ENCODE measurements at places on chromosomes 11 and 22.

DNA sequence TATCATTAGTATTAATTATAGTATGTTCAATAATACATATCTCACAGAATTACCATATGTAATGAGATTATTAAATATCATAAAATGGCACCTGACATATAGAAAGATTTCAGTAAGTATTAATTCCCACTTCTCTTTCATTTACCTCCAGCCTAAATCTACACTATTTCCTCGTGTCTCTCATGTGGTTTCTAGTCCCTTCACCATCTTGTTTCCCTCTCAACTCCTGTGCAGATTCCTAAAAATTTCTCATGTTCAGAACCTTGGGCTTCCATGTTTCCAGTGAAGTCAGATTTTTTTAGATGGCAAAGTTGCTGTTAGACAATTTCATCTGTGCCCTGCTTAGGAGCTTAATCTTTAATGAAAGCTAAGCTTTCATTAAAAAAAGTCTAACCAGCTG lies 14.1 kb upstream of the HBE1 start:
- DNase-seq = no peak

- no peak for DNase-seq
Measured at GRCh38 chr11:127118811-127119210, 118.2 kb upstream of the KIRREL3 start.

GRCh38 chr11:61510166-61510919 lies 1.8 kb downstream of the LRRC10B start:
- no peak for DNase-seq

DNA sequence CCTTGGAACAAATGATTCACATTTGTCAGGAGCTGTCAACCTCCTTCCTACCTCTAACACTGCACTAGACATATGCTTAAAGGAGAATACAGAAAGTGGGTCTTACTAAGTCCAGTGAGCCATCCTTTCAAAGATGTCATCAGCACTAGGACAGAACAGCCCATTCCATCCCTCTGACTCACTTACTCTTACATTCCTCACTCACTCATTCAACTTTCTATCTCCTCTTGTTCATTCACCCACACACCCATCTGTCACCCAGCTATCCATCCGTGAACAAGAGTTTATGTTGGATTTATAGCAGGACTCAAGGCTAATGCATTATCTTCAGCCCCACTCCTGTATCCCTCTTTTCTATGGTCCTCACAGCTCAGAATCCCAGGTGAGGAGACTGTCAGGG lies 9.1 kb downstream of the INSC start:
- no peak for DNase-seq

- DNase-seq = no peak
Measured at GRCh38 chr11:44066732-44067141, 667 bp downstream of the ACCS start.

DNA sequence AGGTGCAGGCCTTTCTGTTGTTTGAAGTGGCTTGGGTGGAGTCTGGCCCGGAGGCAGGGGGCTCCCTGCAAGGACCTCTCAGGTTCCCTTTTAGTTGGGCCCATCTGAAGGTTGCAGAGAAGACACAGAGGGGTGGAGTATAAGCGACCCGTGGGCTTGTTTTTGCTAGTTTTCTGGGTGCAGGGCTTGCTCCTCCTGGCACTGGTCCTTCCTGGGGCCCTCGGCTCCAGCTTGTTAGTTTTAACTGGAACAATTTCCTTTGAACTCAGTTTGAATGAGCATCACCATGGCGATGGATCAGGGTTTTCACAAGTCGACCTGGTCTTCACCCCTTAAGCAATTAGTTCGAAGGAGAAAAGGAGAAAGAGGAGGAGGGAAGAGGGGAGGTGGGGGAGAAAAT lies 28.5 kb upstream of the OAF start:
- no peak for DNase-seq

- DNase-seq = no peak
Measured at GRCh38 chr11:69414773-69415187, 66.7 kb upstream of the LINC01488 start.

- DNase-seq = no peak
Measured at GRCh38 chr22:39463931-39464390, 7.1 kb downstream of the MGAT3 start.

DNA sequence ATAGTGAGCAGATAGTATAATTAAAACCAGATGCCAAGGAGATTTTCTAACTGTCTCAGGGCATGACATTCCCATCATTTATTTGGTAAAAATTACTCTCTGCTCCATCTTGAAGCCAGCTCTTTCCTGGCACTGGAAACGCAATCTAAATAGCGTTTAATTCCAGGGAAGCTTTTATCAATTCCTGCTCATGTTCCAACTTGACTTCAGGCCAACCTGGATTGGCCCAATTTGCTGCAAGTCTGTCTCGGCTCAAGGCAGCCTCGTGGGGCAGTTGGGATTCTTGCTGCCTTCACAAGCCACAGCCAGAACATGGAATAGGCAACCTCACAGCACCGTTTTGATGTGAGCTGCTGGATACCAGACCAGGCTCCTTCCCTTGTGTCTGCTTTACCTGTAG lies 1255.9 kb downstream of the TBC1D22A start:
- DNase-seq = no peak

GRCh38 chr11:101844608-101845007 lies 70.2 kb upstream of the CEP126 start:
- no peak for DNase-seq

DNA sequence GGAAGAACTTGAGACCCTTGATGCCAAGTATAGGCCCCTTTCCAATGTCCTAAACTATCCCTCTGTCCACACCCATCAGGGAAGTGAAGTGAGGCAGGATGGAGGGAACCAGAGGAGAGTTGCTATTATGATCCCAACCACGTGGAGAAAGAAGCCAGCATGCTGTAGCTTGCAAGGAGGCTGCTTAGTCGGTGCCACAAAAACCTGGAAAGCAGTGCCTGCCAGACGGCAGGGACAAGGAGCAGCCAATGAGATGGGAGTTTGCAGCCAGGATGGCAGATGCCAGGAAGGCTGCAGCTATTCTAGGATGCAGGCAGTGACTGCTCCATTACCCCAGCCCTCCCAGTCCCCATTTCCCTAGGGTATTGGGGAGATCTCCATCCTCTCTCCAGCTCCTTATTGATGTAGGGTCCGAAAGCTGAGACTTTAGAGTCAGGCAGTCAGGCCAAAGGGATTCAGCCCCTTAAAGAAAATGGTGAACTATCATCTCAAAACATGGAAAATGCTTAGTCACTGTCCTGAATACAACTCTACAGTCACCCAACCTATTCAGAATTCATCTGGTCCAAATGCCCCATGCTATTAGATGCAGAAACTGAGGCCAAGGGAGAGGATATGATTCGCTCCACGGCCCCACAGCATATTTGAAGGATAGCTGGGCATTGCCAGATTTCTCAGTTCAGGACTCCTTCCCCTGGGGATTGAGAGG lies 18.4 kb upstream of the LRRC55 start:
- DNase-seq = no peak

DNA sequence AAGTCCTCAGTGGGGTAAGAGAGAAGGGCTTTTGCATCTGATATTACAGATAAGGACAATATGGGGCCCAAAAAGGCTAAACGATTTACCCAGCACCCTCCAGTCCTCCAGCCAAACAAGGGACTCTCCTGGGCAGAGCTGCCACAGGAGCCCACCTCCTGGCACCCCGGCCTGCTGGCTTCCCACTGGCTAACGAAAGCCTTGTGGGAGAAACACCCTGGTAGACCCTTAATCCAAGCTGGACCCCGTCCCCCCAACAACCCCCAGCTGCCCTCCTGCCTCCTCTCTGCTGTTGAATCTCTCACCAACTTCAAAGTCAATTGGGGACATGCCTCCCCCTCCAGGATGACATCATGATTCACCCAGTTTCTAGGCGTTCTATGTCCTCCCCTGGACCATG lies 10.8 kb downstream of the C1QTNF6 start:
- no peak for DNase-seq

DNA sequence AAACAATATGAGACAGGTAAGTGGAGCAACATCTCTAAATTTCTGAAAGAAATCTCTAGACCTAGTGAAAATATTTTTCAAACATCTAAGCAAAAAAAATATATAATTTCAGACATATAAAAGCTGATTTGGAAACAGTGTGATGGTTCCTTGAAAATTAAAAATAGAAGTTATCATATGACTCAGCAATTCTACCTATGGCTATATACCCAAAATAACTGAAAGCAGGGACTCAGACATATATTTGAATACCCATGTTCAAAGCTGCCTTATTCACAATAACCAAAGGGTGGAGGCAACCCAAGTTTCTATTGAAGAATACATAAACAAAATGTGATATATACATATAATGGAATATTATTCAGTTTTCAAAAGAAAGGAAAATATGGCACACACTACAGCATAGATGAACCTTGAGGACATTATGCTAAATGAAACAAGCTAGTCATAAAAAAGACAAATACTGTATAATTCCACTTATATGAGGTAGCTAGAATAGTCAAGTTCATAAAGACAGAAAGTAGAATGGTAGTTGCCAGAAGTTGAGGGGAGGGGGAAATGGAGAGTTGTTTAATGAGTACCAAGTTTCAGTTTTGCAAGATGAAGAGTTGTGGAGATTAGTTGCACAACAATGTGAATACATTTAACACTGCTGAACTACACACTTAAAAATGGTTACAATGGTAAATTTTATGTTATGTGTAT lies 300.4 kb downstream of the TTC28 start:
- no peak for DNase-seq

- no peak for DNase-seq
Measured at GRCh38 chr11:63573881-63574855, 11.0 kb upstream of the PLAAT2 start.

DNA sequence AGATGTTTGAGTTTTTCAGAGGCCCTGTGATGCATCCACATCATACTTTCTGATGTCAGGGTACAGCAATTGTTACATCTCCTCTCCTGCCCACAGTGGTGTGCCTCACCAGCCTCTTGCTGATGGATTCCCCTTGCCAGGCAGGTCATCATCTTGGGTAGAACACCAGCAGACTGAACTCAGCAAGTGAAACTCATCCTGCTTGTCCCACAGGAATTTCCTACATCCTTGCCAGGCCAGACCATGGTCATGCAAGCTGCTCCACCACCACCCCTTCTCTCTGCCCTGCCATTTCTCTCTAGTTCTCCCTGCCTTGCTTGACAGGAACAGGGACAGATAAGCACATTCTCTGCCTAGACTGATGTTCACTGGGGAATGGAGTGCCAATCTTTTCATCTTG lies 85.9 kb downstream of the PAX6 start:
- DNase-seq = no peak

GRCh38 chr22:33747576-33748180 lies 172.6 kb downstream of the LARGE1 start:
- DNase-seq = no peak

- no peak for DNase-seq
Measured at GRCh38 chr11:73542175-73542574, 55.7 kb downstream of the FAM168A start.

DNA sequence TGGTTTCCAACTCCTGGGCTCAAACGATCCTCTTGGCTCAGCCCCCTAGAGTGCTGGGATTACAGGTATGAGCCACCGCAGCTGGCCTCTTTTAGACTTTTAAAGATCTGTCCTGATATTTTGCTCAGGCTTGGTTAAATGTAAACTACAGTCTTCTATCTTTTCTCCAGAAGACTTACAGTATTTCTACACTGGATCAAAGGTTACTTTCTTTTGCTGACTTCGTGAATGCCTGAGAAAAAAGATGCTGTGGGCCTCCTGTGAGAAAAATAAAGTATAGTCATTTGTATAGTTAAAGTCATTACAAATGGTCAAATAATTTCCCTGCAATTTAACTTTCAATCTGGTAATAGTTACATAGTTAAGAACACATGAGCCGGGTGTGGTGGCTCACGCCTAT lies 19.6 kb downstream of the DEPDC5 start:
- no peak for DNase-seq

- DNase-seq = no peak
Measured at GRCh38 chr22:36755316-36755715, 20.6 kb downstream of the IFT27 start.

DNA sequence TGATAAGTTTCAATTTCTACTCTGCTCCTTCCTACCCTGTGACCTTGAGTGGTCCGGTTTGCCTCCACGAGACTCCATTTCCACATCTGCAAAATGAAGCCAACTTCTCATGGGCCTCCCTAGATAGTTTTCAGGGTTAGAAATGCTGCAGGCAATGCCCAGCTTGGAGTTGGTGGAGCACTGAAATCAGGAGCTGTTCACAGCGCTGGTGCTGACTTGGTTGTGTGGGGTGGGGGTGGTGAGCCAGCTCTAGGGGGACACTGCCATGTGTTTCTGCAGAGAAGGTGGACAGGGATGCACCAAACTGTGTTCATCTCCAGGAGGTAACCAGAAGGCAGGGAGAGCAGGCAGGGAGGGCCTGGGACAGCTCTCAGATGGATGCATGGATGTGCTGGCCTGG lies 37.0 kb downstream of the SGSM1 start:
- DNase-seq = no peak

DNA sequence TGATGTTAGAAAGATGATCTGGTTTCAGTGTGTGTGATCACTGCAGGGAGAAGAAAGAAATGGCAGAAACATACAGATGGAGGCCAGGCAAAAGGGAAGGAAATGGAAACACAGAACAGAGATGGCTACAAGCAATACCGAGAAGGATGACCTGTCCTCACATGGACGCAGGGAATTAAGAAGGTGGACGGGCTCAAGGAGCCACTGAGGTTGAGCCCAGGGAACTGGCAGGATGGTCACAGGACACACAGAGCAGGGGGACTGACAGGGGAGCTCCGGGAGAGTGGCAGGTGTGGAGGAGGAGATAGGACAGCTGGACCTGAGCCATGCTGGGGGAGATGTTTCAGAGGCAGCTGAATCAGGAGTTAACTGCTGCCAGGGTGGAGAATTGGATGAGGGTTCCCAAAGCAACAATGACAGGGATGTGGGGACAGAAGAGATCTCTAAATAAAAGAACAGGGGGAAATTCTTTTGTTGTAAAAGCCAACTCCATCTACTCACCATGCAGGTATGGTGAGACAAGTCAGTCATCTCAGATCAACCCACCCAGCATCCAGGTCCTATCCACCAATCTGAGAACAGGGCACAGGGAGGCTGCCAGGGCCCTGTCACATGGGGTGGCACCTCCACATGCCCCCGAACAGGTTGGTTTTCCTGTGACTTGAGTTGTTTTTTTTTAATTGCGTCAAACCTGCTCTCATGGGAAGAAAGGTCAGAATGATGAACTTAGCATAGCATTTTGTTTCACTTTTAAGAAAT lies 26.3 kb downstream of the KLHL22 start:
- DNase-seq = no peak

DNA sequence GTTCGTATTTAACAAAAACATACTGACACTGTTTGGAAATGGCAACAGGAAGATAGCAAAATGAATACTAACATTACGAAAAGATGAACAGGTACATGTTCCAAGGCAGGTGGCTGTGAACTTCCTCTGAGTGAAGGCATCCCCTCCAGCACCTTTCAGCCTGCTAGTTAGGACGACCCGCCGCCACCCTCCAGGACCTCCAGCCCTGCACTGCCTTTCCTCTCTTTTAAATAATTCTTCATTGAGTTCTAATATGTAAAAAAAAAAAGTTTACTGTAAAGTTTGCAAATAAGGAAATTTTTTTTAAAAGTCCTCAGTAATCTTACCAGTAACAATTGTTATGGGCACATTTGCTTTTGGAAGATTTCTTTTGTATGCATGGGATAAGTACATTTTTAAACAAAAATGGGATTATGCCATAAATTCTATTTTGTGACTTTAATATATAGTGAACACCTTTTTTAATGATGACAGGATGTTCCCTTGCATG lies 6.0 kb downstream of the NEAT1 start:
- no peak for DNase-seq
